Mesendoderm (in vitro differentiated cells): ENCODE measurements at places on chromosomes 1 and 21.

- H3K4me3 ChIP-seq: no peak overlapping the region
- no peak for DNase-seq
- H3K27me3 ChIP-seq: no peaks in the 10 kb centered on the region
- H3K27ac ChIP-seq: no peak overlapping the region
These were observed 9.4 kb downstream of the ZCCHC17 start for GRCh38 chr1:31306278-31306677.

DNA sequence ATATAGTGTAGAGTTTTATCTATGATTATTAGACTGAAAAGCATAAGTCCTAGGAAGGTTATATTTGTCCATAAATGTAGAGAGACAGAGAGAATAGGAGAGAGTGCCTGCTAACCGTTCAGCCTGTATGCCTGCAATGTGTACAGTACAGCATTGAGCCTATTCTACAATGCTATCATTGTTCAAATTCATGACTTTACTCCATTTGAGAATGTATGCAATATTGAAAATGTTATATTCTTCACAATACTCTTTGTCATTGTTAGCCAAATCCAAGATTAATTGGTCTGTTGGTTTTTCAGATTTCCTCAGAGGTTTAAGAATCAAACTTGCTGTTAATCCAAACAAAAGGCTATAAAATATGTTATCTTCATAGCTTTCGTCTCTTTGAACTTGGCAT lies 585.2 kb upstream of the B3GALT2 start:
- no peaks in the 10 kb centered on the region for H3K27me3 ChIP-seq
- H3K4me3 ChIP-seq: no peak overlapping the region
- no peak for DNase-seq
- no peaks in the 10 kb centered on the region for H3K36me3 ChIP-seq
- H3K27ac ChIP-seq: no peak overlapping the region
- H3K4me1 ChIP-seq: no peaks in the 10 kb centered on the region

- no peaks in the 10 kb centered on the region for H3K27me3 ChIP-seq
- H3K36me3 ChIP-seq: no peaks in the 10 kb centered on the region
- no peak overlapping the region for H3K4me3 ChIP-seq
- peaks cover under 1% of the 10 kb centered on the region for H3K4me1 ChIP-seq
- no peak overlapping the region for H3K27ac ChIP-seq
These were observed 6.3 kb upstream of the KYAT3 start for GRCh38 chr1:88998716-88999115.

DNA sequence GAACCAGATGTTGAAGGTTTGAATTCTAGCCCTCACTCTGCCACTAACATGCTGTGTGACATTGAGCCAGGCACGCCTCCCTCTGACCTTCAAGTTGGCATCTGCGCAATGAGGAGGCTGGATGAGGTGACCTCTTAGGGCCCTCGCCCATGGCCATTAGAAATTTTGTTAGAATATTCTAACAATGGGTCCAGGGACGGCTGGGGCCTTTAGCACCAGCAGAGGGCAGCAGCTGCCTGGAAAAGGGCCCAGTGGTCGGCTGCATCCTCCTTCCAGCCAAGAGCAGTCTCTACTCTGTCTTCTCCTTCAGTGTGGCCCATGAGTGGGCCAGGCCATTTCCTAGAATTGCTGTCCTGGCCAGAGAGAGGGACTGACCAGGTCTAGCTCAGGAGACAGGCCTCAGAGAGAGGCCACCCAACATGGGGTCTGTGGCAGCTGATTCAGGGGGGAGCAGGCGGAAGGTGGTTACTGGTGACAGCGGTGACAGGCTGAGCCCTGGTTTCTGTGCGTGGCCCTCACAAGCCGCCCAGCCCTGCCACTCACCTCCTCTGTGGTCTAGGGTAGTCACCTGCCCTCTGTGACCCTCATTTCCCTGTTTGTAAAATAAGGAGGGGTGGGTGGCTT lies 101.3 kb upstream of the ACTL8 start:
- H3K4me3 ChIP-seq: no peak overlapping the region
- H3K4me1 ChIP-seq: no peaks in the 10 kb centered on the region
- no peak overlapping the region for H3K27ac ChIP-seq
- H3K27me3 ChIP-seq: no peaks in the 10 kb centered on the region

DNA sequence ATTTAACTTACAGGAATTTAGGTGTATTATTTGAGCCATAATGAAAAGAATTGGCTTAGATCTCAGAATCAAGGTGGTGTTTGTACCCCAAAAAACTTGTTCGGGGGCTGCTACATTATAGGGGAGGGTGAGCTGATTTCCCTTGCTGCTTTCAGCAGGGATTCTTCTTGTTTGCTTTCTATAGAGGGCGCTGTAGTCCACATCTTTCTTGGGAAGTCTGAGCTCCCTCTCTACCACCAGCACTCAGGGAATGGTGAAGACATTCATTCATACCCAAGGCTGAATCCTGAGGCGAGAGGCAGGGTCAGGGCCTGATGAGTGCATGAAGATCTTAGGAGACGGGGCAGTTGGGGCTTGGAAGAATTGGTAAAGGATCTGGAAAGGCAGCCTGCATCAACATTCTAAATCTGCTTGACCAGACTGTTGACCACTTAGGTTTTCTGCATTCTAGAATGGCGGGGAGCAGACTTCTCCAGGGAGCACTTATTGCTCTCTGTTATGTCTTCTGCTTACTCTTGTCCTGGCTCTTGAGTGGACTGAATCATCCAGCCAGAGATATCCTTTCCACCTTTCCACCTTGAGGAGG lies 18.9 kb downstream of the SPATA46 start:
- peak; percentile 80 for DNase-seq
- H3K27me3 ChIP-seq: no peaks in the 10 kb centered on the region
- H3K27ac ChIP-seq: no peak overlapping the region
- no peak overlapping the region for H3K4me3 ChIP-seq
- H3K36me3 ChIP-seq: no peaks in the 10 kb centered on the region
- peaks cover 9% of the 10 kb centered on the region for H3K4me1 ChIP-seq

GRCh38 chr1:21845646-21846641 lies 33.9 kb downstream of the LDLRAD2 start:
- H3K4me3 ChIP-seq: no peak overlapping the region
- no peak overlapping the region for H3K27ac ChIP-seq
- DNase-seq: no peak
- H3K27me3 ChIP-seq: no peaks in the 10 kb centered on the region
- peaks cover 7% of the 10 kb centered on the region for H3K36me3 ChIP-seq

DNA sequence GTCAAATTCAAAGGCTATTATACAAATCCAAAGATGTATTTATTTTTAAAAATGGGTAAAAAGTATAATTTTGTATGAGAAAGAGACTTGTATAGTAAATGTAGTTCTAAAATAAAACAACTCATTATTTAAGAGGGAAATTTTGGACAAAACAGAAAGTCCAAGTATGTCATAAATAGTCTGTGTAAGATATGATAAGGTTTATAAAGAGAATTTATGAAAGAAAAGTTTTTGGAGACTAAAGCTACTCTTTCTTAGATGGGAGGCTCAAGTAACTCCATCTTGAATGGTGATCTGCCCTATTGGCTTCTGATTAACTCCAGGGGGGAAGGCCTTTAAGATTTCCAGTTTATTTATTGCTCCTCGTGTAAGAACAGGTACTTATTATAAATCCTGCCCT lies 14.7 kb upstream of the OR2T27 start:
- peak; percentile 37 for DNase-seq
- no peaks in the 10 kb centered on the region for H3K36me3 ChIP-seq
- H3K27ac ChIP-seq: no peak overlapping the region
- no peaks in the 10 kb centered on the region for H3K27me3 ChIP-seq
- H3K4me1 ChIP-seq: no peaks in the 10 kb centered on the region

DNA sequence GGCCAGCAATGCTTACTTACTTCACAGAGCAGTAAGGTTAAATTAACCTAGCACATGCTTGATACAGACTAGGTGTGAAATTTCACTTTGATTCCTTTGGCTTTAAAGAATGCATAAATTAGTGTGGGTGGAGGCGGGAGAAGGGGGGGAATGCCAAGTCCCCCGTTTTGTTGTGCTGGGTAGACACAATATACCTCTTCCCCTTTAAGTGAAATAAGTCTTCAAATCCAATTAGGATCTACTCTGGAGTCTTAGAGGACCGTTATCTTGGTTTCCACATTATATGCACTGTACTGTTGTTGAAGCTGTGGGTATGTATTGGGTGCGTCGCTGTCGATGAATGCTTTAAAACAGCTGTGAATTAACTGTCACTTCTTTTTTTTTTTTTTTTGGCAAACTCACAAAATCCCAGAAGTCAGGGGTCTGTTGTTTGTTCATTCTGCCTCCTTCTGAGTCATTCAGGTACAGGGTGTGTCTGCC lies 1.6 kb upstream of the S1PR1 start:
- peak; percentile 32 for DNase-seq
- H3K36me3 ChIP-seq: no peaks in the 10 kb centered on the region
- no peak overlapping the region for H3K27ac ChIP-seq
- peaks cover 5% of the 10 kb centered on the region for H3K27me3 ChIP-seq
- H3K4me3 ChIP-seq: no peak overlapping the region

DNA sequence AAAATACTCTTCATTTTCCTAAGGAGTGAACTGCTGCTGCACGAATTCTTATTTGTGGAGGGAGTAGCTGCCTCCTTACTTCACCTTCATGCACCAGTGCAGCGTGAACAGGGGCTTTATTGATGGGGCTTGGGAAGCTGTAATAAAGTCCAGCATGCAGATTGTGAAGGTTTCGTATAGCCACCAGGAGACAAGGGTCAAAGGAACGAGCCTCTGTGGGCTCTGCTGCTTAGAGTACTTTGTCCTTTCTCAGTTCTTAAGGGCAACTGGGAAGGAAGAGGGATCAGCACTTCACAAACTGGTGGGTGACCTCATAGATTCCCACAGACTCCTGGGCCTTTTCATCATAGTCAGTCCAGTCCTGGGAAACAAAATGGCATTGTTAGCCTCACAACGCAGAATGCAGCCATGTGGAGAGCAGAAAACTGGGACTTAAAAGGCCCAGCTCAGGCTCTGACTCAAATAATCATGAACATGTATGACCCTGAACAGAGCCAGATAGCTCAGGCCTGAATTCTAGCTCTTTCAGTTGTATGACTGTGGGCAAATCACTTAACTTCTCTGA lies 6.0 kb downstream of the CZIB start:
- H3K27me3 ChIP-seq: no peaks in the 10 kb centered on the region
- no peak overlapping the region for H3K4me3 ChIP-seq
- H3K27ac ChIP-seq: no peak overlapping the region
- no peaks in the 10 kb centered on the region for H3K4me1 ChIP-seq

DNA sequence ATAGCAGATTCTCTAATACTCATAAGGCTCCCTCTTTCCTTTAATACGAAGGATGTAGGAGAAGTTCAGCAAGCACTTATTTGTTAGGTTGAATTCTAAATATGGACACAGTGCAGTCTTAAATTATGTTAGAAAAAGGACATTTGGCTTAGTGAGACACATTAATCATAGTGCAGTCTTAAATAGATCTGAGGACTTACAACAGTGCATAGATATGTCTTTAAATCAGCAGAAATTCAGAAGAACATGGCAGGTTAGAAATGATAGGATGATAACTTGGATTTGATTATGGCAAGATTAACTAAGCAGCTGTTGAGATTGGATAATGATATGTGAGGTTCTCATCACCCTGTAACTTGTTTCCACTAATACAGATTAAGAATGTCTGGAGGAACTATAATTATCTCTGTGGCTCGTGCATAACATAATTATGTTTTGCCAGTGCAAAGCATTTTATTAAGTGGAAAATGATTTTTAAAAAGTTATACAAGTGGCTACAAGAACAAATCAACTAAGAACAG lies 485.9 kb downstream of the USP25 start:
- DNase-seq: no peak
- H3K4me1 ChIP-seq: no peaks in the 10 kb centered on the region

GRCh38 chr1:178941261-178941689 lies 70.4 kb upstream of the ANGPTL1 start:
- H3K27ac ChIP-seq: no peak overlapping the region
- no peak for DNase-seq
- no peaks in the 10 kb centered on the region for H3K27me3 ChIP-seq
- H3K4me3 ChIP-seq: no peak overlapping the region

DNA sequence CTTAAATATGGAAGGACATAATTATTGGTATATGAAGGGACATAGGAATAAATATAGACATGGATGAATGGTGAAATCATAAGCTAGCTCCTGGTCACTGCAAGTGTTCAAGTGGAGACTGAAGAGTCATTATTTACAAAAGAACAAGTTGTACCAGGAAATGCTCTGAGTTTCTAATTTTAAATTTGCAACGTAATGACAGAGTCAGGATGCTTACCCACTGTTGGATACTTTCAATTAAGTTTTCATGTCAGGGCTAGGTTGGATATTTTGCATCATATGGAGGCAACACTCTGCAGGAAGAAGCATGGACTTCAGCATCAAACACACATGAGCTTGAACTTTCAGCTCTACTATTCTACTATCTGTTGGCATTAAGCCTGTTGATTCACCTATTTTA lies 499.6 kb upstream of the C1orf87 start:
- H3K4me3 ChIP-seq: no peak overlapping the region
- H3K27me3 ChIP-seq: no peaks in the 10 kb centered on the region
- H3K4me1 ChIP-seq: no peaks in the 10 kb centered on the region
- H3K36me3 ChIP-seq: no peaks in the 10 kb centered on the region
- no peak for DNase-seq

GRCh38 chr21:26557106-26557505 lies 16.0 kb downstream of the CYYR1 start:
- H3K4me1 ChIP-seq: no peaks in the 10 kb centered on the region
- no peak for DNase-seq
- H3K36me3 ChIP-seq: no peaks in the 10 kb centered on the region
- no peak overlapping the region for H3K27ac ChIP-seq
- H3K27me3 ChIP-seq: no peaks in the 10 kb centered on the region
- no peak overlapping the region for H3K4me3 ChIP-seq

- H3K4me1 ChIP-seq: no peaks in the 10 kb centered on the region
- DNase-seq: no peak
- H3K27me3 ChIP-seq: no peaks in the 10 kb centered on the region
- no peak overlapping the region for H3K27ac ChIP-seq
- no peaks in the 10 kb centered on the region for H3K36me3 ChIP-seq
- no peak overlapping the region for H3K4me3 ChIP-seq
These were observed 52.1 kb upstream of the SCMH1 start for GRCh38 chr1:41294216-41294615.

- no peak overlapping the region for H3K27ac ChIP-seq
- H3K27me3 ChIP-seq: no peaks in the 10 kb centered on the region
- DNase-seq: peak; percentile 13
- H3K36me3 ChIP-seq: no peaks in the 10 kb centered on the region
- no peak overlapping the region for H3K4me3 ChIP-seq
- H3K4me1 ChIP-seq: no peaks in the 10 kb centered on the region
These were observed 20.8 kb downstream of the LRRC8B start for GRCh38 chr1:89545264-89546038.

DNA sequence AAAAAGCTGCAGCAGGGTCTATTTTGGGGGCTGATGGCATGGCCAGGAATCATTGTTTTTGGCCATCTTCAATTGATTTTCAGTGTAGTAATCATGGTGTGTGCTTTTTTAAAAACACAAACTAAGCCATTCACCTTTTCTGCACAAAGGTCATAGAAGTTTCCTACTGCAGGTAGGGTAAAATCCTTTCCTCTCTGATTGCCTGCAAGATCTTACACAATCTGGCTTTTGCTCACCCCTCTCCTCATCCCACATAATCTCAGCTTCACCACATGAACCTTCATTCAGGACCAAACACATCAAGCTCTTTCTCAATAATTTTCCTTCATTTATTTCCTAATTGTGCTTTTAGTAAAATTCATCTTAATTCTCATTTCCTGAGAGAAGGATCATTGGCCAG lies 38.3 kb upstream of the GBP5 start:
- no peak overlapping the region for H3K27ac ChIP-seq
- H3K27me3 ChIP-seq: no peaks in the 10 kb centered on the region
- no peaks in the 10 kb centered on the region for H3K36me3 ChIP-seq
- no peaks in the 10 kb centered on the region for H3K4me1 ChIP-seq

- no peaks in the 10 kb centered on the region for H3K27me3 ChIP-seq
- no peaks in the 10 kb centered on the region for H3K36me3 ChIP-seq
These were observed 406.7 kb downstream of the RWDD3 start for GRCh38 chr1:95640746-95641145.
